ENCODE measurements at places on chromosomes 2 and 18. TPM values are rescaled to one million over a fixed set of nuclear protein-coding genes. Genes with fewer than 3 reads are reported as not detected.

DNA sequence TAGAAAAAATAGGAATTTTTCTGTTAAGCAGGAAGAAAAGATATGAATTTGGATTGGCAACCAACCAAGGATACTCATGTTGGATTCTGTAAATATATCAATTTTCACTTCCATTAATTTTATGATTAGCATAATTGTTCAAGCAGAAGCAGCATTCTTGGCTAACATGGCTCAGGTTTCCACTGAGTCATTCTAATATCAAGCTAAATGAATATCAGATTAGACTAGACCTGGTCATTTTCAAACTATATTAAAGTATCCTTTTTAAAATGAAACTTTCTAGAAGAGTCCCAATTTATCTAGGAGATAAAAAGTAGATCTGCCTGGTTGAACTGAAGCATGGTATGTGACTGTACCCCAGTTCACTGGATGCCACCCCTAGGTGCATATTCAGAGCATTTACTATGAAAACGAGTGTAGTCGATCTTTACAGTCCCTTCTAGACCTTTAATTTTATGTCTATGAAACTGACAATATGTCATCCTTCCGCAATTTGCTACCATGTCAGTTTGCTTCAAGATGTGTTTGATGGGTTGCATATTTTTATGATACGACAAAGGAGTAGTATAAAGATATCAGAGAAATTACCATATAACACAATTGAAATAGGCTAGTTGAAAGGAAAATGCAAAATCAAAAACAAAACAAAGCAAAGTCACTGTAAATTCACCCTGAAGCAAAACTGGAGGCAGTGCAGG, 704.9 kb downstream of the ERBB4 start:
- no peak for DNase-seq

DNA sequence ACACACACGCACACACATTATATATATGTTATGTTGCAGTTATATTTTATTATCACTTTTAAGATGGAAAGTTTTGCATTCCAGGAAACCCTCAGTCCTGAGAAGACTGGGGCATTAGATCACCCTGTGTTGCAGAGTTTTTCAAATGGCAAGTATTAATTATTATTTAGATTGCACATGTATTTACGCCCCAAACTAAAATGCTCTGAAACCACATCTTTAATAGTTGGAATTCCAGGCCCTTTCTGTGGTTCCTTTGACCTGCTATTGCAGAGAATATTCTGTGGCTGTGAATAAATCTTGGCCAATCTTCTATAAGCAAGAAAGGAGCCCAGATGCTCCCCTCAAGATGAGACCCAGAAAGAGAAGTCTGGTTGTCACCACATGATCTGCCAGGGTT, 427.0 kb upstream of the TNP1 start:
- no peak for DNase-seq

DNA sequence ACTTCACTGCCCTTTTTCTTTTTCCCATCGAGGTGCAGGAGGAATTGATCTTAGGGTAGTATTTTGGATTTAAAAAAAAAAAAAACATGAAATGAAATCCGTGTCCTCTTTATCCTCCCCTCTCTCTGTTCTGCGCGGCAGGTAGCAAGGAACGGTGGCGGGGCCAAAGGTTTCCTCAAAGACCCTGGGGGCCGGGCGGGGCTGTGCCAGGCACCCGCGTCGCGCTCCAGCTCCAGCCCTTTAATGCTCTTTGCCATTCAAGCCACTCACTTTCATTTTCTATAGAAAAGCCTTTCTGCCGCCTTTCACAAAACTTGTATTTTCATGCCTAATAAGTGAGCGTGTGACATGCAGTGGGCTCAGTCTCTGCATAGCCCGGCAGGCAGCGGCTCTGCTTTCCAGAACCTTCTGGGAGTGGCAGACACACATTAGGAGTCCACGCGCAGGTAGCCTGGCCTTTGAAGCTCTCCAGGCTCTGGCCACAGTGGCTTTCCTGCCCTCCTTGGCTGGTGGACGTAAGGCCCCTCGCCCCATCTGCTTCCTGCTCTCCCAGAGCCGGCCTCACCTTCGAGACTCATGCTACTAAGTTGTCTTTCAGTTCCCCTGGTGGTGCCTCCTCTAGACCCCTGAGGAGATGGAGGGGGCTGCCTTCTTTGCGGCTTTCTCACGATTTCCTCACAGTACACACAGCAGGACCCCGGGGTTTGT, 41.7 kb downstream of the AGAP1 start:
- DNase-seq: no peak

GRCh38 chr2:5889519-5889918, 197.3 kb downstream of the SOX11 start:
- no peak for DNase-seq

AP1S3 gene
- 3.2 TPM for total RNA-seq

Data from RPMI7951 (cell line).